T-helper 17 cell (primary cell): ENCODE measurements at places on chromosomes 2 and 18.

GRCh38 chr18:74126684-74127655 is 20.7 kb downstream of the FBXO15 start:
- no peak for DNase-seq

GRCh38 chr2:177348118-177348654 is 44.4 kb upstream of the AGPS start:
- DNase-seq: no peak

- DNase-seq: no peak
Measured at GRCh38 chr2:61911510-61911909, 6.0 kb downstream of the COMMD1 start.

DNA sequence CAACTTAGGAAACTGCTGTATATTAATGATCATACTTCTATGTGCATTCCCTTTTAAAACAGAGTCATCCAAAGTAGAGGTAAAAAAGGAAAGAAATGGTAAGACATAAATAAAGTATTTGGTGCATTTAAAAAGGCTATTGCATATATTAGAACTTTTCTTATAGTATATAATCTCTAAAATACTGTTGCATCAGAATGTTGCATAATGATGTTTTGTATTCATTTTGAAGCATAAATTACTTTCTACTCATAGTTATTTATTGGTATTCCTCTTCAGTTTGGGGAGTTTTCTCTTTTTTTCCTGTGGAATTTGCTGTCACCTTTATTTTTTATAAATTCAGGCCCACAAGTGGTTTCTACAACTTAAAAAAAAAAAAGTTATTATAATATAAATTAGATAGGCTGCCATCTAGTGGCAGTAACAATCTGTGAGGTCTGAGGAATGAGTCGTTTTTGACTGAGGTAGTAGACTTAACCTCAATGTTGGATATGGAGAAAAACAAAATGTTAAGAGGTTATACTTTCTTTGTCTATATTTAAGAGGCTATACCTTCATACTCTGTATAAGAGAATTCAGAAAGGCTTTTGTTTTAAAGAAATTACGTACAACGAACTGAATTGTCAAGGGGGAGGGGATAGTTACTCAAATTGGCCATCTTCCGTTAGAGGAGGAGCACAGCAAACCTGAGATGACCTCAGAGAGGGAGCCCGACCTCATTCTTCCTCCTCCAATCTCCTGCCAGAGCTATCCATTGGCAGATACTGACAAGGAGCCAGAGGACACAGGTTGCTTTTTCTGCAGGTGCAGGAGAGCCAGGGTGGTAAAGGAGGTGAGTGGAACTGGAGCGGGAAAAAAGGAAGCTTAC is 23.8 kb downstream of the ANKAR start:
- no peak for DNase-seq

DNA sequence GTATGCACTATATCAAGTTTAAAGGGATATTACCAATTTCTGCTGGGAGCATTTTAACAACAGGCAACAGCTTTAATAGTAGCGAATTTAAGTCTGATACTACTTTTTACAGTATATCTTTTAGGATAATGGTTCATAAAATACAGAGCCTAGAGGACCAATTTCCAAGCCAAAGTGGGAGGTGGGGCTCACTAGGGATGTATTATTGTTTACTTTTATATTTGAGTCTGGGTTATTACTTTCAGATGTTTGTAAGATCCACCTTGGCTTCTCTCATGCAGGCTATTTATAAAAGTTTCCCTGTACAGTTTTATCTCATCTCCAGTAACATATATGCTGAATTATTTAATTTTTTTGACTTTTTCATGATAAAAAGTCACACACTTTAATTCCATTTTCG is 242.0 kb downstream of the CMPK2 start:
- DNase-seq: no peak

- no peak for DNase-seq
Measured at GRCh38 chr18:56542476-56542875, 95.9 kb downstream of the TXNL1 start.

GRCh38 chr2:42359965-42360483 is 993 bp downstream of the COX7A2L start:
- DNase-seq: no peak

DNA sequence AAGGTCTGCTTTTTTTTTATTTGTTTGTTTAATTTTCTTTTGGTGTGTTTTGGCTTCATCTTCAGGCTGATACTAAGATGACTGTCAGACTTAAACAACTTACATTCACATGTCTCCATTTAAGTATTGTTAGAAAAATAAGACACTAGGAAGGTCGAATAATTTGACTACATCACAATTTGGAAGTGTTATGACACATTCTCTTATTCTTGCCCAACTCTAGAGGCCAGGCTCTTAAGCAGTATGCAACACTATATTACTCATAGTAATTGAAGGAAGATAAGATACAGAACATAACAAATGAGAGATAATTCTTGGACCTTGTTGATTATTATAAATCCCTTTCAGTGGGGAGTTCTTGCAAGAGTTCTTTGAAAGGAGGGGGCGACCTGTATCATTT is 295.3 kb upstream of the COL3A1 start:
- DNase-seq: no peak

GRCh38 chr2:217085543-217085942 is 225.7 kb upstream of the TNP1 start:
- DNase-seq: no peak

GRCh38 chr18:70075906-70076305 is 128.2 kb upstream of the CD226 start:
- no peak for DNase-seq

DNA sequence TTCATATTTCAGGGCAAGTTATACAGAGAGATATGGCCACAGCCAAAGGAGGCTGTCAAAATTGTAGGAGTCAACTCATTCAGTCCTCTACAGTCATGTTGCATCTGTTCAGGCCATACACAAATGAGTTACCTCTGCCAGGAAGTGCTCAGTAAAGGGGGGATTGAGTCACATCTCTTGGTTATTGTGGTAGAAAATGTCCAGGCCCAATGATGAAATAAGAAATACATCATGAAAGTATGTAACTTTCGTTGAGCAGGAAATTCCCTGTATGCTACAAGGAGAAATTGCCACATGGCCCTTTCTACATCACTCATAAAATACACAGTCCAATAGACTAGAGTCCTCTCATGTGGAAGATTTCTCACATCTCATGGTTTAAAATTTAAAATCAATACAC is 103.9 kb upstream of the COL3A1 start:
- DNase-seq: no peak

DNA sequence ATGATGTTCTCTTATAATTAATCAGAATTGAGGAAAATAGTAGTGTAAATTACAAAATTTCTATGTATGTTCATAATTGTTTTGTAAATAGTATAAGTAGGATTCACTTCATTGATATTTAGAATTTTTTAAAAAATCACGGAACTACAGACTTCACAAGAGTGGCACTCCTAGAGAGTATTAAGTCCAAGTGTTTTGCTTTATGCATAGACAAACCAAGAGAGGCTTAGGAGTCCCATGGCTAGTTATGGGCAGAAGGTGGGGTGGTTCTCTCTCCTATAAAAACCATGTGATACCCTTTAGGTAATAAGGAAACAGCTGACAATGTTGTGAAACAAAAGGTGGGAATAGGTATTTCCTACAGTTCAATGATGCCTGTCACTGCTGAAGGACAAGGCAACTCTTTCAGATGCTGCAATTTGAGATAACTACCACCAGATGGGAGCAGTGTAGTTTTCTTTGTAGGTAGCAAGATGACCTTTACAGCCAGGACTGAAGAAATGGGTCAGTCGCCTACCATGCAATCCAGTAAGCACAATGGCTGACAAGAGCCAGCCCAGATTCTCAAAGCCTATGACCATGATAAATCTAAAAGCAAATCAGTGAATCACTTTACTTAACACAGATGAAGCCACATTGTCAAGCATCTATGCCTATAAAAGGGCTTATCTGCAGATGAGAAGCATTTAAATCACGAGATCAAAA is 83.9 kb downstream of the AAK1 start:
- DNase-seq: no peak

GRCh38 chr2:175430236-175430635 is 248.7 kb upstream of the ATP5MC3 start:
- no peak for DNase-seq

DNA sequence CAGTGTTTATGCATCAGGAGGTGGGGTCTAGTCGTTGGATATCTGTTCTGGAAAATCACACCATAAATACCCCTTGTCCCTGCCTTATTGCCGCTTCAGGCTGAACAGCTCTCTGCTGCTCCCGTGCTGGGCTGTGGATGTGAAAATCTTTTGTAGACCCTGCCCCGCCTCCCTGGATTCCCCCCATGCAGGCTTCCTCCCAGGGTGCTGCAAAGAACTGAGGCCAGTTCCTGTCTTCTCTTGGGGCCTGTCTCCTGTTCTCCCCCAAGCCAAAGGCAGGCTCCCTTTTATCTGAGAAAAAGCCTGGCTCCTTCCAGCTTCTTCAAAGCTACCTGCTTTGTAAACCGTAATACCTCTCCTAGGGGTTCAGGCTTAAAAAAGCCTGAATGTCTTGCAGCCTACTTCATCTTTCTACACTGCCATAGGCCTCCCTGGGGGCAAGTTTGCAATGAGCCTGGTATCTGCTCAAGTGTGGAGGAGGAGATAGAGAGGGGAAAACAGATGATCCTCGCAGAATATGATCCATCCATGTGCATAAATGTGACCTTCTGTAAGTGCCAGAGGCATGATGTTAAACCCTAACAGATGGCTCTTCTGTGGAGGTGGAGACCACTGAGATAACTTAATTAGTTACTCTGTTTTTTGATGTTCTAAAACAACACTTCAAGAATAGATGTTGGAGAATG is 55.3 kb downstream of the VWA3B start:
- no peak for DNase-seq

DNA sequence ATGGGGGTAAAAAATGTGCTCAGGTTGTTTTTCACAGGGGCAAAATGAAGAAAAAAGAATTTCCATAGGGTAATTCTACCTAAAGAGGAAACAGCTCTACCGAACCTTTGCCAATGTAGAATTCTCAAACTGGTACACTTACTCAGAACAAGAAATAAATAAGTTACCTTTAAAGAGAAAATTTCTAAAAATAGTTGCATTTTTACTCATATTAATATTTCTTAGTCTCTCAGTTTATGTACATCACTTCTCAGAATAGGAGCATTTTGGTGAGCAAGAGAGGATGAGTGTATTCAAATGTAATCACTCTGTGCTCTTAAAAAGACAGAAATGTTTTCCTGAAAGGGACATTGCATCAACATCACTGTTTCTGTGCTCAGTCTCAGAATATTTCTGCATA is 574.7 kb upstream of the SLC8A1 start:
- no peak for DNase-seq

DNA sequence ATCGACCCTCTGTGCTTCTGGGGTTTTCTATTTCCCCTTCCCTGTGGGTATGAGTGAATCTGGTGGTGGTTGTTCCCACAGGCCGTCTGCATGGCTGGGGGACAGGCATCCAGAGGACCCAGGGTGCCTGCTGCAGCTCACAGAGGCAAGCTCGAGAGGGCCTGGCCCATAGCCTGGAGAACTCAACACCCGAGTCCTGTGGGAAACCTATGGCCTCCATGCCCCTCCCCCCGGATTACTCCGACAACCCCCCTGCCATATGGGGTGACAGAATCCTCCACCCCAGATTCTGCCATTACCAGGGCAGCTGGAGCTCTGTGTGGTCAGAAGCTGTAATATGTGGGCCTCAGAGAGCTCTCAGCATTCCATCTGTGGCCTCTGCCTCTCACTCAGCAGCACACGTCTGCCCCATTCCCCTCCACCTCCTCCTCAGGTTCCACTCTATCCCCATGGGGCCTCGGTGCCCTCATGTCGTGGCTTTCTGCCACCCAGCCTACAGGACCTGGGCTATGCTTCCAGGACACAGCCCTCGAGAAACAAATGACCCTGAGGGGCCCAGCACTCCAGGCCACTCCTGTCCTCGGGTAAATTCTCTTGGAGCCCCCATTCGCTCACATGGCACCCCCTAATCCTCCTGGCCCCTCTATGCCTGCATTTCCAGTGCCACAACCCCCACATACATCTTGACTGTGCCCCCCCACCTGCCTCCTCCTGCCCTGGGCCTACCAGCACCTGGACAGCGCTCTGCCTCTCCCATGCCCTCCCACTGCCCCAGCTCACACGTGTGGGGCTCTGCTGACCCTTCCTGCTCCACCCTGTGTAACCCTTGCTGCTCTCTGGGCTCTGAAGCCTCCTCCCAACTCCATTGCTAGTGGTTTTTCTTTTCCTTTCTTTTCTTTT is 3.6 kb downstream of the MZT2A start:
- DNase-seq: no peak

- no peak for DNase-seq
Measured at GRCh38 chr18:8825273-8825672, 119.9 kb downstream of the MTCL1 start.

DNA sequence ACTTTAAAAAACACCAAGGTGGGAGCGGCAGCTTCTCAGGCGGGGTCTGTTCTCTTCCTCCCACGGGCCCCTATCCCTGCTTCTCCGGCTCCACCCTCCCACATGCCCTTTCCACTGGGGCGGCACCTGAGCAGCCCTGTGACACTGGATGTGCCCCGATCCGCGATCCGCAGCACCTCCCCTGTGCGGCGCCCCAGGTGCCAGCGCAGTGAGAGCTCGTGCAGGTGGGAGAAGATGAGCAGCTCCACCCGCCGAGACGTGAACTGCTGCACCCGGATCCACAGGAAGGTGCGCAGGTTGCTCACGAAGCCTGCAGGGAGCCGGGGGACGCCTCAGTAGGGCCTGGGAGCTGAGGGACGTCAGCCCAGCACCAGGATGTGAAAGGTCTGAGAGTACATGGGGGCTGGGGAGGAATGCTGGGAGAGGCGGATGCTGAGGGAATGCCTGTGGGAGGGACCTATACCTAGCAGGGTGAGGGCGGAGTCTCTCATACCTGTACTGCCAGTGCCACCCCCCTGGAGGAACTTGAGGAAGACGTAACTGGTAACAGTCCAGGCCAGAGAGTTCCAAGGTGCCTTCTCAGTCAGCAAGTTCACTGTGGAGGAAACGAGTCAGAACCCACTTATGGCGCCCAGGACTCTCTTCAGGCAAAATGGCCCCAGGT is 2.8 kb downstream of the ABCB6 start:
- no peak for DNase-seq

DNA sequence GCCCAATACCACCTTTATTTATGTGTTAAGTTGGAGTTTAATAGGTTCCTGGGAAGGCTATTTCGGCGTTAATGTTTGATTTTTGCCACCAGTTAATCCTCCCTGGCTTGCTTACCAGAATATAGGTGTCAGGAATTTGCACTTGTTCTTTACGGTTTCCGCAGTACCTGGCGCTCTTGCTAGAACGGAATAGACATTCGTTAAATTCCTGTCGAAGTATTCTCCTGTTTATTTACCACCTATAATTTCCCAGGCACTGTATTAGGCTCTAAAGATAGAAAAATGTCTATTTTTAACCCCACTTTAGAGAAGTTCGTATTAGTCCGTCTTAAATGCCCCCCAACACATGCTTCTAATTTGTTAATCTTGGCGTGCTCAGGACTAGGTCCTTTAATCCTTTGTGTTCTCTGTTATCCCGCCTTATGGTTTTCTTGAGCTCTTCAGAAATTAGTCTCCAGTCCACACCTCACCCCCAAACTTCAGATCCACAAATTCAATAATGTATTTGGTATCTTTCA is 575 bp downstream of the CCDC150 start:
- DNase-seq: no peak
